ENCODE measurements at places on chromosomes 7 and 10.

- no peak for DNase-seq
Observed at GRCh38 chr10:114538181-114538906, 119.7 kb downstream of the ABLIM1 start.

DNA sequence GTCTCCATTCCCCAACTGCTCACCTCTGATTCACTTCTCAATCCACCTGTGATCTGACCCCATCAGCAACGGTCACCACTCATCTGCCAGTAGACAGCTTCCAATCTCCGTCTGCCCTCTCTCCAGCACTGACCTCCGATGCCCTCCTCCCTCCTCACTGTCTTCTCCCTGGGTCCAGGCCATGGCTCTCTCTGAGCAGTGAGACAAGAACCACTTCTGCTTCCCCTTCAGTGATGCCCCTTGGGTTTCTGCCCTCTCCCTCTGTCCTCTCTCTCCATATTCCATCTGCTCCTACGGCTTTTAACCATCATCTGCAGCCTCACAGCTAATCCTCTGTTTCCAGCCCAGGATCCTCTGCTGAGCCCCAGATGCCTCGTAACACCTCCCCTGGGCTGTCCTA is 55.5 kb upstream of the OPALIN start:
- DNase-seq = no peak

GRCh38 chr10:58400609-58401008 is 15.4 kb downstream of the TFAM start:
- DNase-seq = no peak

DNA sequence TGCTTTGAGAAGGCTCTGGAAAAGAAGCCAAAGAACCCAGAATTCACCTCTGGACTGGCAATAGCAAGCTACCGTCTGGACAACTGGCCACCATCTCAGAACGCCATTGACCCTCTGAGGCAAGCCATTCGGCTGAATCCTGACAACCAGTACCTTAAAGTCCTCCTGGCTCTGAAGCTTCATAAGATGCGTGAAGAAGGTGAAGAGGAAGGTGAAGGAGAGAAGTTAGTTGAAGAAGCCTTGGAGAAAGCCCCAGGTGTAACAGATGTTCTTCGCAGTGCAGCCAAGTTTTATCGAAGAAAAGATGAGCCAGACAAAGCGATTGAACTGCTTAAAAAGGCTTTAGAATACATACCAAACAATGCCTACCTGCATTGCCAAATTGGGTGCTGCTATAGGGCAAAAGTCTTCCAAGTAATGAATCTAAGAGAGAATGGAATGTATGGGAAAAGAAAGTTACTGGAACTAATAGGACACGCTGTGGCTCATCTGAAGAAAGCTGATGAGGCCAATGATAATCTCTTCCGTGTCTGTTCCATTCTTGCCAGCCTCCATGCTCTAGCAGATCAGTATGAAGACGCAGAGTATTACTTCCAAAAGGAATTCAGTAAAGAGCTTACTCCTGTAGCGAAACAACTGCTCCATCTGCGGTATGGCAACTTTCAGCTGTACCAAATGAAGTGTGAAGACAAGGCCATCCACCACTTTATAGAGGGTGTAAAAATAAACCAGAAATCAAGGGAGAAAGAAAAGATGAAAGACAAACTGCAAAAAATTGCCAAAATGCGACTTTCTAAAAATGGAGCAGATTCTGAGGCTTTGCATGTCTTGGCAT is 4.8 kb downstream of the IFIT2 start:
- DNase-seq = no peak

DNA sequence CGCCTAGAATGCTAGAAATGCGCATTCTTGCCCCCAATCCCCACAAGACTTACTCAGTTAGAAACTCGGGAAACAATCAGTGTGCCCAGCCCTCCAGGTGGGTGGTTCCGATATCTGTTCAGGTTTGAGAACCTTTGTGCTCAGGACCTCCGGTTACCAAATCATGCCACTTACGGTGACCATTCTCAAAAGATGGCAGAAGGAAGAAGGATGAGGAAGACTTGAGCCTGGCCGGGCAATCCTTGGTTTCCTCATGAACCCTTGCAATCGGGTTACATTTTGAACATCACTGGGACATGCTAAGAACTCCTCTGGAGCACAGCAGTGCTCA is 52.1 kb downstream of the RBM17 start:
- DNase-seq = no peak

DNA sequence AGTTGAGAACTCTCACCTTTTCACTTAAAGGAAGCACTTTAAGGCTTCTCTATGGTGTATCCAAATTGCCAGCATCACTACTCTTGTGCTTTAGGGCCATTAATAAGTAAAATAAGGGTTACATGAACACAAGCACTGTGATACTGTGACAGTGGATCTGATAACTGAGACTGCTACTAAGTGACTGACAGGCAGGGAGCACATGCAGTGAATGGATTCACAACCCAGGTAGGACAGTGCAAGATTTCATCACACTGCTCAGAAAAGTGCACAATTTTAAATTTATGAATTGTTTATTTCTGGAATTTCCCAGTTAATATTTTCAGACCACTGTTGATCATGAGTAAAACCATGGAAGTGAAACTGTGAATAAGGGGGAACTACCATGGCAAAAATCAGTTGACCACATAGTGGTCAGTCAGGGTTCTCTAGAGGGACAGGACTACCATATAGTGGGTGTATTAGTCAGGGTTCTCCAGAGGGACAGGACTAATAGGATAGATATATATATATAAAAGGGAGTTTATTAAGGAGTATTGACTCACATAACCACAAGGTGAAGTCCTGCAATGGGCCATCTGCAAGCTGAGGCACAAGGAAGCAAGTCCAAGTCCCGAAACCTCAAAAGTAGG is 20.9 kb upstream of the CYP51A1 start:
- no peak for DNase-seq

DNA sequence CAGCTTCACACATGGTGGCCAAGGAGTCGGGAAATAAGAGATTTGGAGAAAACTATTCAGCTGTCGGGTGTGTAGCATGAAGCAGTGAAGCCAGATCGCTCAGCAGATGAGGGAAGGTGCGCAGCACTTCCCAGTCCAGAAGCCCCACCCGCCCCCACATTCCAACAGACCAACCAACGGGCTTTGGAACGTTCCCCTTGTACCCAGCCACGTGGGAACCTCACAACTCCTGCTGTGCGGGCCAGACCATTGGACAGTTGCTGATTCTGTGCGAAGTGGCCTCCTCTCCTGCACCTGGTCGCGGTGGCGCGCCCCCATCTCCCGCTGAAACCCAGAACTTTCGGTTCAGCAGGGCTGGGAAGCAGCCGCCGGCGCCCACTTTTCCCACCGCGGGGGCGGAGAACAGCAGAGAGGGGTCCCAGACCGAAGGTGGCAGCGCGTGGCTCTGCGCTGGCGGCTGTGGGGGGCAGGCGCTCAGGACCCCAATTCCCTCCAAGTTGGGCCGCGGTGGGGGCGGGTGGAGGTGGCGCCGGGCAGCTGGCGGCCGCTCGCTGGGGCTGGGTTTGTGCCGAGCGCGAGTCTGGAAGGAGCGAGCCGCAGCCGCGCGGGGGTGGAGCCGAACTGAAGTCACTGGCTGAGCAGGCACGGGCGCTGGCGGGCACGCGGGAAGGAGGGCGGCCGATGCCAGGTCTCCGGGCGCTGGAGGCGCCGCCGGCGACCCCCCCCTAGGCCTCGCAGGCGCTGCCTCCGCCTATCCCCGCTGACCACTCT is 1301.5 kb upstream of the SORCS1 start:
- no peak for DNase-seq

DNA sequence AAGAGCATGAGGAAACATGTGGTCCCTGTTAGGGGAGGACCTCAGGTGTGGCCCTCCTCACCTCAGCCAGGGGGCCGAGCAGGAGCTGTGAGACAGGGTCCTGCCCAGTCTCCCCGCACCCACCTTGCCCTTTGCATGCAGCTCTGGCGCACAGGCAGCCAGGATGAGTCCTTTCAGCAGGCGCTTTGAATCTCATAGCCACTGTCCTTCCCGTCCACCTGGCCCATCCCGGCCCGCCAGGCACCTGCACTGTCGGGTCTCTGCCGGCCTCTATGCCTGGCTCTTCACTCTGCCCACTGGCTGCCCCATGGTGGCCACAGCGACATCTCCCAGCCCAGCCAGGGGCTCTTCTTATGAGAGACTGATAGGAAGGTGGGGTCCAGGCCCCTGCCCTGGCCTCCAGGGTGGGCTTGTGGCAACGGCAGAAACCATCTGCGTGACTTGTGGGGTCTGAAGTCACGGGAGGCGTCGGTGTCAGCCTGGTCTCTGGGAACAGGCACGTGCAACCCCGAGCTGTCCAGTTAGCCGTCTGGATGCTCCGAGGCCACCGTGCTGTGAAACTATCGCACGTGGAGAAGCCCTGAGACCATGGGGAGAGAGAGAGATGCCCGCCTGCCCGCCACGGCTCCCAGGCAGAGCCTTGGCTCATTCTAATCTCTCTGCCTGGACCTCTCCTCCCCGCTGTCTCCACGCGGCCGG is 37.4 kb downstream of the FOXL3 start:
- no peak for DNase-seq

DNA sequence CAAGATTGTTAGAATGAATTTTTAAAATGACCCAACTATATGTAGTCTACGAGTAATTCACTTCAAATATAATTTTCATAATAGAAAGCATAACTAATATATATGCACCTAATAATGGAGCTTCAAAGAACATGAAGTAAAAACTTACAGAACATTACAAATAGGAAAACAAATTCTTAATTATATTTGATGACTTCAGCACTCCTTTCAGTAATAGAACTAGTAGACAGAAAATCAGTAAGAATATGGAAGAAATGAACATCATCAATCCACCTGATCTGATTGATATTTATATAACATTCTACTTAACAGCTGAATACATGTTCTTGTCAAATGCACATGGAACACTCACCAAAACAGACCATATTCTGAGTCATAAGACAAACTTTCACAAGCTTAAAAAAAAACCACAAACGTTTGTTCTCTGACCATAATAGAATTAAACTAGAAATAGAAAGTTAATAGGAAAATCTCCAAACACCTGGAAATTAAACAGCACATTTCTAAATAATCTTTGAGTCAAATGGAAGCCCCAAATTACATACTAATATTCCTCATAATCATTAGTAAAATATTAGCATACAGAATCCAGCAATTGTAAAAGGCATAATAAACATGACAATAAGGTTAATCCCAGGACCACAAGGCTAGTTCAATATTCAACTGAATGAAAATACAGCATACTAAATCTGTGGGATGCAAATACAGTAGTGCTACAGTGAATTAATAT is 48.0 kb downstream of the BRAF start:
- DNase-seq = no peak

- no peak for DNase-seq
Observed at GRCh38 chr7:69395061-69395714, 203.1 kb upstream of the AUTS2 start.

GRCh38 chr7:92747041-92747835 is 89.1 kb downstream of the CDK6 start:
- DNase-seq = no peak

GRCh38 chr10:71285180-71285545 is 33.9 kb upstream of the SLC29A3 start:
- no peak for DNase-seq

DNA sequence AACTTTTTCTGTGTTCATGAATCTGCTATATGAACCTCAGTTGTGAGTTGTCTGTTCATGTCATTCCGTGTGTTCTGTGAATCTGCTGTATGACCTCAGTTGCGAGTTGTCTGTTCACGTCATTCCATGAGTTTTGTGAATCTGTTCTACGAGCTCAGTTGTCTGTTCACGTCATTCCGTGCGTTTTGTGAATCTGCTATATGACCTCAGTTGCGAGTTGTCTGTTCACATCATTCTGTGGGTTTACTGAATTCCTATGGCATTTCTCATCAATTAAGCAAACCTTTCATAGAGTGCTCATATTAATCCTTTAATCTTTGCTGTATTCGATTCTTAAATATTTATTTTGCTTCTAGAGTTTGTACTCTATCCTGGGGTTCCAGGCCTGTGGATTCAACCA is 150.6 kb downstream of the DIP2C start:
- DNase-seq = no peak

DNA sequence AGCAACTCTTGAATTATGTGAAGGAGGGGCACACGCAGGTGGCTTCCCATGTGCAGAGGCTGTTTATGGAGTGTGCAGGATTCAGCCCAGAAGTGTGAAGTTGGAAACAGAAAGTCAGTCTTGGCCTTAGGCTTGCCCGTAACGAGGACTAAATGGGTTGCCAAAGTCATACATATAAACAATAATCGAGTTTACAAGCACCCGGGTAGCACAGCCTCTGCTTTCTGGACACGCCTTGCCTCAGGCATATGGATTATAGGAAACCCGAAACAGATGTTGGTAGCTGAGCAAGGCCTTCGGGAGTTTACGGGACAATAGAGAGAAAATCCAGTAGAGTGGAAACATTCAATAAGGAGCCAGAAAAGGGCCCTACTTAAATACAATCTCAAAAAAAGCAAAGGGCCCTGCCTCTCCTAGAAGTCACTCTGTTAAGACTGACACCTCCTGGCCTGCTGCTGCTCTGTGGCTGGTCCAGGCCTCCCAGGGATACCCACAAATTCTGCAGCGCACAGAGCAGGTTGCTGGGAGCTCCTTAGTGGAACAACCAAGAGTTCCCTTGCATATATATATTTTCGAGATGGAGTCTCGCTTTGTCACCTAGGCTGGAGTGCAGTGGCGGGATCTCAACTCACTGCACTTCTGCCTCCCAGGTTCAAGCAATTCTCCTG is 48.5 kb downstream of the SMKR1 start:
- no peak for DNase-seq

DNA sequence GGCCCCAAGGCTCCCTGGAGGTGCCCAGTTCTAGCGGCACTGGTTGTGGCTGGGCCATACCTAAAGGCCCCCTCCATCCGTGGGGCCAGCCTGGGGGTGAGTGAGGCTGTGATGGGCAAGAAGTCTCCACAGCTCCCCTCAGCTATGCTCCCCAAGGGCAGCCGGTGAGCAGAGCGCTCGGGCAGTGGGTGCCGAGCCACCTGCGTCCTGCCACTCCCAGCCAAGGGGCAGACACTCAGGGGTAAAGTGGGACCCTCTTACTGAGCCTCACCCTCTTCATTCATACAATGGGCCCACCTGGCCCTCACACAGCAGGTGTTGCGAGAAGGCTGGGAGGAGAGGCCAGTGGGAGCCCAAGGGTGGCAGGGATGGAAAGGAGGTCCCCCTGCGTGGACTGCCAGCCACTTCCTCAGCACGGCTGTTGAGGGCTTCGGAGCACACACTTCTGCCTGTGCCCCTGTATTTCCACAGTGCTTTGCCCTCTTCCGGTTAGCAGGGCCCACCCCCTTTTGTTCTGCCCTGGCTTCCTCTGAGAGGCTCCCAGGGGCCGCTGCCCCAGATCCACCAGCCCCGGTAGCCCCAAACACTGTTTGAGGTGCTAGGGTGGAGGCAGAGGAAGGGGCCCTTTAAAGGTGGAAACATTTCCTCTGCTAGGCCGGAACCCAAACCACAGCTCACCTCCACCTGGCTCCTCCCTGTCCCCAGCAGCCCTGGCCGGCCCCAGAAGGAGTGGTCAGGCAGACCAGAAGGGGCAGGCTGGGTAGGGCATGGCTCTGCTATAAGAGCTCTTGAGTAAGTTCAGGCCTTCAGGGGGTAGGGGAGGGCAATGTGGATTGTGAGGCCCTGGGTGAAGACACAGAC is 16.4 kb upstream of the C10orf105 start:
- DNase-seq = no peak
